CD4-positive, alpha-beta memory T cell (primary cell): ENCODE measurements at places on chromosomes 16 and 17. TPM values are rescaled to one million over a fixed set of nuclear protein-coding genes. Genes with fewer than 3 reads are reported as not detected.

Gene LASP1
- 32.1 TPM for polyA plus RNA-seq

Gene LIMD2
- 569 TPM for polyA plus RNA-seq

Gene TENT4B
- 2.7 TPM for polyA plus RNA-seq

GRCh38 chr16:3876160-3876559, 4.4 kb downstream of the CREBBP start:
- no peak for DNase-seq

- no peak for DNase-seq
Measured at GRCh38 chr17:65121916-65122806, 15.0 kb upstream of the RGS9 start.

DNA sequence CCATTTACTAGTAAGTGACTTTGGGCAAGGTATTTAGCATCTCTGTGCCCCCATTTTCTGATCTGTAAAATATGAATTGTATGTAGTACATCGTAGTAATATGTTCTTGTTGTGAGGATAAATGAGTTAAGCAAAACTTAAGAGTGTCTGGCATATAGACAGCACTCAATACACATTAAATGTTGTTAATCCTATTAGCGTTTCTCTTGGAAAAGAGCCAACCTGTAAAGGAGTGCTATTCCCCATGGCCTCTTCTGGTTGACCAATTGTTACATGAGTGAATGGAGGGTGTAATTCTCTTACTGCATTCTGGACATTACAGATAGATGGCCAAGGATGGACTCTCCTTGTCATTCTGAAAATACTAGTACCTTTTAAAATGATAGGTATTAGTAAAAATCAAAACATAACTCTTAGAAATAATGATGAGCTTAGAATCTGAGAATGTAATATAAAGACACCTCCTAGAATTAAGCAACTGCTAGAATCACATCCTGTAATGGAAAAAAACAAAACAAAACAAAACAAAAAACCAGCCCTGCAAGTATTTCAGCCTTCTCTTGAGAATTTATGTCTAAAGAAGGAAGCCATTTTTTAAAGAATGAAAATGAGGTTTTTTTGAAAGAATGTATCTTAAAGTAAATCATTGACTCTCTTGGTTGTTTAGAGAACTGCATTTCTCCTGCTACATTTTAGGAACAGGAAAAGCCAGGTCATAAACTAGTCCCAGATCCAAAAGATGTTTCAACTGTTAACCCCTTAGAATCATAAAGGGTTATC, 30.5 kb downstream of the IQCK start:
- DNase-seq, result no peak

- DNase-seq, result no peak
Measured at GRCh38 chr17:38908676-38909181, 16.7 kb upstream of the LASP1NB start.

GRCh38 chr17:47808036-47808829, 13.4 kb downstream of the OSBPL7 start:
- DNase-seq, result no peak

DNA sequence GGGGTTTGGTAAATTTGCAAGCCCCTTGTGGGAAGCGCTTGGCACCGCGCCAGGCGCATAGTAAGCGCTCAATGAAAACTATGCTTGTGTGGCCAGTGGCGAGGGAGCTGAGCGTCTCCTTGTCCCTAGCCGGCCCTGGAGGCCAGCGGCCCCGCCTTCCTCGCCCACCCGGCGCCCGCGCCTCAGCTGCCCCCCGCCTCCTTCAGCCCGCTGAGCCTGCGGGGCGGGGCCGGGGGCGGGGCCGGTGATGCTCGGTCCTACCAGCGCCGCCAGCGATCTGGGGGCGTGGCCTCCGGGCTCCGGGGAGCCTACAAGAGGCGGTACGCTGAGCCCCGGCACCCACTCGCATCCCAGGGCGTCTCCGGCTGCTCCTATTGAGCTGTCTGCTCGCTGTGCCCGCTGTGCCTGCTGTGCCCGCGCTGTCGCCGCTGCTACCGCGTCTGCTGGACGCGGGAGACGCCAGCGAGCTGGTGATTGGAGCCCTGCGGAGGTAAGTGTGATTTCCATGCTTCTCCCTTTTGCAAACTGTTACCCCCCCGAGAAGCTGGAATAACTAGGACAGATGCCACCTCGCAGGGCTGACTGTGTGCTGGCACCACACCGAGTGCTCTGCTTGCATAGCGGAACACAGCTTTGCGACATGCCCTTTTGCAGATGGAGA, at the start of gene CRISPLD2:
Gene CRISPLD2 (plus strand): TSS at position 342 of the 661 bp plus-strand sequence. CDS start 18,511 bp downstream, outside the sequence.
- peak; percentile 81 for DNase-seq

DNA sequence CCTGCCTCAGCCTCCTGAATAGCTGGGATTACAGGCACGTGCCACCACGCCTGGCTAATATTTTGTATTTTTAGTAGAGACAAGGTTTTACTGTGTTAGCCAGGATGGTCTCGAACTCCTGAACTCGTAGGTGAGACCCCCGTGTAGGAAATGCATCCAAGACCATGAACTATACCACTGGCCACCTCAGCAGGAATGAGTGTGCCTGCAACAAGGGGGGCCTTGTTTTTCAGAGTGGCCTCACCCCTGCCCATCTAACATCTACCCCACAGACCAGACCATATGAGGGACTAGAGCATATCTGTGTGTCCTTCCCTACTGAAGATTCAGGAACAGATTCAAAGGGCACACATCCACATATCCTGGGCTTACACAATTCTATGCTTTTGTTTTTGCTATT, 44.9 kb downstream of the SHISA6 start:
- no peak for DNase-seq

- DNase-seq, result peak; percentile 53
Measured at GRCh38 chr17:49996495-49997300, 1.7 kb upstream of the DLX3 start.

DNA sequence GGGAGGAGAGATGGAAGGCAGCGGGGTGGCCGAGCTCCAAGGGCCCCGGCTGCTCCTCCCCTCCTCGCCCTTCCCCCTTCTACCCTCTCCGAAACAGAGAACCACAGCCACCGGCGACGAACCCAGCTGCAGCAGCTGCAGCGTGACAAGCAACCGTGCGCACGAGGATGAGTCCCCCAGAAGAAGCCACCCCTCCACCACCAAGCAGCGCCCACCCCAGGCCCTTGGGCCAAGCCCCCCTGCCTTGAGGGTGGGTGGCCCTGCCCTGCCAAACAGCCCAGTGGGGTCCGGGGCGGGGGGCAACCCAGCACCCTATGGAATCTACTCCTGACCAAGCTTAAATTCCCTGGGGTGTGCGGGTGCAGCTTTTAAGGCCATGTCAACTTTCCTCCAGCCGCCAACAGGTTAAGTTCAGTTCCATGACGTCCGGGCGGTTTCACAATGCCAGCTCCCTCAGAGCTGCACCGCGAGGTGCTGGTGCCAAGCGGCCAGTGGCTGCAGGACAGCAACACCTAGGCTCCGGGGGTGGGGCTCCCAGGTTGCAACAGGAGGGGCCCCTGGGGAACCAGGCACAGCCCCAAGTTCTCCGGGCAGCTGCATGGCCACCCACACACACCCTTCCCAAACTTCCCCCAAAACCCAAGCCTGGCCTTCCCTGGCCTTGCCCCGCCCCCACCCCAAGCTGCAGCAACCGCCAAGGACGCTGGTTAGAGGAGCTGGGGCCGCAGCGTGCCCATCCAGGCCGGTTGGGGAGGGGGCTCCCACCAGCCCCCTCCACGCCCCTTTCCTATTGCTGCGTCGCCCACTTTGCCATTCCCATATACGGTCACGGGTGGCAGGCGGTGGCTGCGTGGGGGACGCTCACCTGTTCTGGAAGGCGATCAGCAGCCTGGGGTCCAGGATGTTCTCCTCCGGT, 2.0 kb downstream of the CBX4 start:
- DNase-seq, result no peak

DNA sequence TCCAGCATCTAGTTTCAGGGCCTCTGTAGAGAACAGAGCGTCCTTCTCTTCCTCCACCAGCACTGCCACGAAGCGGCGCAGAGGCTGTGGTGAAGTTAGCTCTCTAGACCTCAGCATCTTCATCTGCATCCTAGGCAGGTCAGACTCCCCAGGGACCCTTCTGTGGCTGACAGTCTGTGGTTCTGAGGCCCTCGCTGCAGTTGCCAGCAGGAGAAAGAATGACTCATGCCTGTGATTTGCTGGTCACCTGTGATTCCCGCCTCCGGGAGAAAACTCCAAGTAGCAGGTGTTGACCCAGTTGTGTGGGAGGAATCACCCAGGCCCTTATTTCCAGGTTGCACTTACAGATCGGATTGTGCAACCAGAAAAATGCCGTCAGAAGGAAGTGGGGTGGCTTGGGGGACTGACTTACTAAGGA, 117.3 kb upstream of the CACNG5 start:
- no peak for DNase-seq

DNA sequence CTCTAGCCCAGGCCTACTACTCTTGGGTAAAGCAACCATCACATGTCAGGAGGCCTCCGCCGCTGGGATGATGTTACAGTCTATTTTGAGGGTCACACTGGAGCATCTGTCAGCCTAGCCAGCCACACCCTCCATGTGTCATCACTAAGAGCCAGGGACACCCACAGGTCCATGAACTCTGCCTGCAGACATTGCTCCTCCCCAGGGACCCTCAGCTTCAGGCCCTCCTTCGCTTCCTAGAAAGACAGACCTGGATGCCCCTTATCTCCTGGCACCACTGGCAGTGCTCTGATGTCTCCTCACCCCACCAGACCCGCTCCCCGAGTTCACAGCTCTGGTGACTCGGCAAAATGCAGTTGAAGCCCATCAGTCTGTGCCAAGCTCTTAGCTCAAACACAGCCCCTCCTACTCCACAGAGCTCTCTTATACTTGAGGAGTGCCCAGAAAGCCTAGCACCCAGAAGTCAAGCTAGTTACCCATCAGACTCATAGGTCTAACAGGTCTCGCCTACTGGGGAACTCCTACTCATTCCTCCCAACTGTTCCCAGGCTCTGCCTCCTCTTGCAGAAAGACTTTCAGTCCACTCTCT, 5.9 kb downstream of the RANBP10 start:
- DNase-seq, result no peak

- DNase-seq, result no peak
Measured at GRCh38 chr17:7083592-7083991, 3.5 kb upstream of the CLEC10A start.
